A549 treated with ZK216348 at 1 μM for 4 hours (cell line): ENCODE measurements at places on chromosomes 1 and 21. TPM values are rescaled to one million over a fixed set of nuclear protein-coding genes. Genes with fewer than 3 reads are reported as not detected.

NPPA gene
- total RNA-seq: not detected in 5 replicates

ERICH3 gene
- total RNA-seq: not detected in 5 replicates

KPRP gene
- not detected in 5 replicates for total RNA-seq

LYST gene
- 3.5 to 5.6 TPM (median 4.8 TPM) in 5 replicates for total RNA-seq

CD1E gene
- total RNA-seq: not detected in 5 replicates

SLC9C2 gene
- not detected in 5 replicates for total RNA-seq

MTARC1 gene
- total RNA-seq: 8.2 to 12.0 TPM (median 9.9 TPM) in 5 replicates

C1orf87 gene
- total RNA-seq: not detected in 5 replicates

TRIM17 gene
- total RNA-seq: not detected in 5 replicates

IL20 gene
- total RNA-seq: not detected in 5 replicates

MAP1LC3C gene
- total RNA-seq: 0.18 to 0.22 TPM in 2 of 5 replicates, not detected in the others

UROD gene
- 43.4 to 47.7 TPM (median 46.1 TPM) in 5 replicates for total RNA-seq

SLAMF9 gene
- total RNA-seq: 0.19 to 0.75 TPM (median 0.39 TPM) in 4 of 5 replicates, not detected in the other

LRRC71 gene
- 0.12 to 0.24 TPM (median 0.15 TPM) in 5 replicates for total RNA-seq

TLR5 gene
- total RNA-seq: 0.09 to 0.49 TPM (median 0.18 TPM) in 4 of 5 replicates, not detected in the other

INPP5B gene
- 4.0 to 5.0 TPM (median 4.2 TPM) in 5 replicates for total RNA-seq

LAD1 gene
- 0.75 to 1.1 TPM (median 0.96 TPM) in 5 replicates for total RNA-seq

TMPRSS15 gene
- not detected in 5 replicates for total RNA-seq

BTG3 gene
- 18.3 to 31.6 TPM (median 28.2 TPM) in 5 replicates for total RNA-seq

SELE gene
- not detected in 5 replicates for total RNA-seq

CSDE1 gene
- 123 to 173 TPM (median 127 TPM) in 5 replicates for total RNA-seq
